NCI-H1417 (cell line): ENCODE measurements at places on chromosomes 1 and 21.

GRCh38 chr1:87155170-87155569, 173.5 kb upstream of the LMO4 start:
- DNase-seq: peak; percentile 74

- DNase-seq: peak; percentile 94
Observed at GRCh38 chr1:225480825-225481434, 53.1 kb upstream of the LBR start.

GRCh38 chr1:166184897-166185296, 18.1 kb upstream of the FAM78B start:
- no peak for DNase-seq

GRCh38 chr1:66890621-66891020, 34.0 kb downstream of the DNAI4 start:
- no peak for DNase-seq

GRCh38 chr21:39713905-39714304, 31.1 kb upstream of the IGSF5 start:
- no peak for DNase-seq

GRCh38 chr21:27817074-27817473, 850.2 kb upstream of the ADAMTS5 start:
- DNase-seq: no peak

GRCh38 chr1:91501523-91501851, 836 bp downstream of the CDC7 start:
- peak; percentile 76 for DNase-seq

DNA sequence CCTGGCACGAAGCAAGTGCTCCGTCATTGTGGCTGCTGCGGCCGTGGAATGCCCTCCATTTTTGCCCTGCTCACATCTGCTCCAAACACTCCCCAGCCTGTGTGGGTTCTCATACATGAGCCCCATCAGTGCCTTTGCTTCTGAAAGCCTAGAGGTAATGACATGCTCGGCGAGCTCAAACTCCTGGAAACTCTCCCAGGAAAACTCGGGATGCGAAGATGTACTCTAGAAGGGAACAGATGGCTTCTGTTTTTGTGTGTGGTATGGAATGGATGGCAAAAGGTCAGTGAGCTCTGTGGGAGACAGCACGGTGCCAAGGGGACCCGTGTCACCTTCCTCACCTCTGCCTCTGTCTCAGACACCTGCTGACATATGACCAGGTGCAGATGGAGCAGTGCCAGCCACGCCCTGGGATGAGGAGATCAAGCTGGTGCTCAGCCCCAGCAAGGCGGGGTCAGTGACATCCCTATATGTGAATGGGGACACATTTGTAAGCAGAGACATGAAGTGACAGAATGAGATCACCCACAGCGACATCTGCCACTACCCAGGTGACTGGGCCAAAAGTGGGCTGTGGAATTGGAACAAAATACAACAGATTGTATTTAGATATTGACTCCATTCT, 84.1 kb upstream of the COX20 start:
- DNase-seq: peak; percentile 15

- peak; percentile 54 for DNase-seq
Observed at GRCh38 chr1:57976216-57976615, 552.4 kb upstream of the DAB1 start.

- DNase-seq: no peak
Observed at GRCh38 chr1:154170547-154171222, 15.8 kb upstream of the NUP210L start.

- DNase-seq: no peak
Observed at GRCh38 chr1:112685913-112686312, 11.5 kb downstream of the MOV10 start.
